MV-4-11 (cell line): ENCODE measurements at places on chromosomes 3 and 15.
A peak's percentile ranks its signal among the peaks of the same experiment; 100 is the strongest.

DNA sequence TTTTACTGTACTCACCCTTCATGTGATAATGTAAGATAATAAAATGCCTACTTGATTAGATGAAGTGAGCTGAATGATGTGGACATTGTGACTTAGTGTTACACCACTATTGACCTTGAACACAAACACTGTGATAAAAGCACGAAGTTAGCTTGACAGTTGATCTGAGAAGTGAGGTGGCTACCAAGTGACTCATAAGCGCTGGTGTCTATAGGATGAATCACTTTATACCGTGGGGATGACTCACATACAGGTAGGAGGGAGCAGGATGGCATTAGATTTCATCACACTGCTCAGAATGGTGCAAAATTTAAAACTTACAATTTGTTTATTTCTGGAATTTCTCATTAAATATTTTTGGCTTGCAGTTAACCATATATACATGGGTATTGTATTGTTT, 174.7 kb upstream of the CNTN3 start:
- no peak for DNase-seq

- no peak for DNase-seq
Measured at GRCh38 chr3:14452740-14453710, 50.6 kb downstream of the SLC6A6 start.

DNA sequence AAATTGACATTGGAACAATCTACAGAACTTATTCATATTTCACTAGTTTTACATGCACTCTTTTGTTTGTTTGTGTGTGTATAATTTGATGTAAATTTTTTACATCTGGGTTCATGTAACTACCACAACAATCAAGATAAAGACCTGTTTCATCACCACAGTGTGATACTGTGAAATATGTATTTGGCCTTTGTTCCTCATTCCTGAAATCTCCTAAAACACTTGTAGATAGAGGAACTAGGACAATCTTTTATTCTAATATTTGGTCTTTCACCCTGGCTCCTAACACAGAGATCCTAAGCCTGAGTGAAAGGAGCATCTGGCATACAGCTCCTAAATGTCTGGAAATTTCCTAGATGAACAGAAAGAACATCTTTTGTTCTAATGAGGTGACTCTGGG, 155.0 kb upstream of the GPR149 start:
- DNase-seq, result no peak

DNA sequence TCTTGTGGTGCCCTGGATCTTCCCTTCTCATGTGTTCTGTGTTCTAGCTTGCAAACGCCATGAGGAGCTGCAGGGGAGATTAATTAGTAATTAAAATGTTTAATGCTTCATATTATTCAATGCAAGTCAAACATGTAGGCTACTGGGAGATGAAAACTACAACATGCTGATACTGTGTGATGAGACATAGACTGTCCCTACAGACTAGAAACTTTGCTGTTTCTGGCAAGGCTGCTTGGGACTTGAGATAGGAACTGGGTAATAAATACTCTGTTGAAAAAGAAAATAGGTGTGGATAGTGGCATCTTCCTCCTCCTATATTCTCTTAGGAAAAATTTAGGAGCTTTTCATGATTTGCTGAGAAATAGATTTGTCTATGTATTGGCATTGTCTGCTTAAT, 379.2 kb downstream of the LPP start:
- DNase-seq, result no peak

GRCh38 chr3:134885877-134886621, 91.0 kb downstream of the EPHB1 start:
- DNase-seq, result no peak

- DNase-seq, result peak; percentile 77
Measured at GRCh38 chr3:17190353-17191078, 305.8 kb downstream of the PLCL2 start.

DNA sequence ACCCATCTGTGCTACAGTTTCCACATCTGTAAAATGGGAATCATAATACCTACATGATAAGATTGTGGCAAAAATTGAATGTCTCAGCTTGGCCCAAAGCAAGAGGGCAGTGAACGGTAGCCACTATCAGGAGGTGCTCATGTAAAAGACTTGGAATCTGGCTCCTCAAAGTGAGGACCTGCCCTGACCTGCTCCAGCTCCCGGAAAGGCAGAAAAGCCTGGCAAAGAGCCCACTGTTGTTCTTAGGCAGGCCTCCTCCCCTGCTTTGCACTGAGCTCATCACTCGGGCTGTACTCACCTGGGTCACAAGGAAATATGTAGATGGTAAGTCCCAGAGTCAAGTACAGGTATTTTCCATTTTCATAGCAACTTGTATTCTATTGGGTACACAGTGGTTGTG, 250.7 kb upstream of the TBL1XR1 start:
- DNase-seq, result no peak

DNA sequence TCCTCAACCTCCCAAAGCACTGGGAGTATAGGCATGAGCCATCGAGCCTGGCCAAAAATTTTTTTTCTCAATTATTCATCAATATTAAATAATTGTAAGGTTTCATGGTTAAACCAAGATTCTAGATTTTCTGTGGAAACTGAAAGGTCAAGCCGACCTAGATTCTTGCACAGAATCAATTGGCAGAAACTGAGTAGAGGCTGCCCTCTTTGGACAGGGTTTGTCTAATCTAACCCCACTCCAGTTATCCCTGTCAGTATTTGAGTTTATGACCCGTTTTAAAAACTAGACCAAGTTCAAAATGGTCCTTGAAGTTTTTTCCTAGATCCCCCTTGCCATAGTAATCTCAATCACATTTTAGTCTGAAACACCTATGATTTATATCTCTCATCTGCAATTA, 8.6 kb upstream of the ADAM10 start:
- peak; percentile 21 for DNase-seq

DNA sequence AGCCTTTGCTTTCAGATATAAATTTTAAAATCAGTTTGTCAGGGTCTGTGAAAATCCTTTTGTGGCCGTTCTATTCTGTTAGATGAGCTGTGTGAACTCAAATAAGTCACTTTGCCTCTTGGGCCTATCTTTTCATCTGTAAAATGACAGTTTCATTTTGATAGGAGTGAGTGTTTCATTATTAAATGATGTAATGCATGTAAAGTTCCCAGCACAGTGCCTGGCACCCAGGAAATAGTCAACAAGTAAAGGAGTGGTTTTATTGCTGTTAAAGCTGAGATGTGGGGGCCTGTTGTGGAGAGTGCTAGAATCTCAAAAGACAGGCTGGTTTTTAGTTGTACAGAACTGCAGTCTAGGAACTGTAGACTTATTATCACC, 394.5 kb upstream of the CFAP20DC start:
- no peak for DNase-seq

DNA sequence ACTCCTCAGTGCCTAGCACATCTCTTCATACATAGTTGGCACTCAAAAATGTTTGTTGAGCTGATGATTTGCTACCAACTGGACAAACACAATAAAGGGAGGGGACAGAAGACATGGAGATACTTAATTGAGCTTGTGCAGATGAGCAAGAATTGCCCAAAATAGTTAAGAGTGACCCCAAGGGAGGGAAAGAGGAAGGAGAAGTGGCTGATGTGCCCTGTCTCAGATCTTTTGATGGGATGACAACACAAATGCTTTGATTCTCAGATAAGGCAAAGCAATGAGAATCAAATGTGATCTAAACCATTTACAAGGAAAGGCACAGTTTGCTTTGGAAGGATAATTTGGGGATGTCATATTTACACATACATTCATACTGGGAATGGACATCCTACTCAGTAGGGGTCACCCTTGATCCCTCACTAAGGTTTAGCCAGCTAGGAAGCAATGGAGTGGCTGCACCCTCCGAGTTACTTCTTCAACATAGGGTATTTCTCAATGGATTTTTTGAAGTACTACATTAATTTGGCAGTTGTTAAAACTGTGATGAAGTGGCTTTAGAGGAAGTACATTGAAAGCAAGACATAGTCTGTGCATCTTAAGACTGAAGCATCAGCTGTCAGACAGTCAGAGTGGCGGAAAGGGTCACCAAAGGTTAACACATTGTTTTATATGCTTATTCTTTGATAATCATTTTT, 21.9 kb upstream of the SSR3 start:
- peak; percentile 59 for DNase-seq

GRCh38 chr3:117997201-117998049, 1037.2 kb downstream of the IGSF11 start:
- peak; percentile 70 for DNase-seq

GRCh38 chr3:177361081-177361938, 164.0 kb upstream of the TBL1XR1 start:
- peak; percentile 87 for DNase-seq

- DNase-seq, result no peak
Measured at GRCh38 chr3:174363256-174363655, 495.9 kb upstream of the NAALADL2 start.

DNA sequence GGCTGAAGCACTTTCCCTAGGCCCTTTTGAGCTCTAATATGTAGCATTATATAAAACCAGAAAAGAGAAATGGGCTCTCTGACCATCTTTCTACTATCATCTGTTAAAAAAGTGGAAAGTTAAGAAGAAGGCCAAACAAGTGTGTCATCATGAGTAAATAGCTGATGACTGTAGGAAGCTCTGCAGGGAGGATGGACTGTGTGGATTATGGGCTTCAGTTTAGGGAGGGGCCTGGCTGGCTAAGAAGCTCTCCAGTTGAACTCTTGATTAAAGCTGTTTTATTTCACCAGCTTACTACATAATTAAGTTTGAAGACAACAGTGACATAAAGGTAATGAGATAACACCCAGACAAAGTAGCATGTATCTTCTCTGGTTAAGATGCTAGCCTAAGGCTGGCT, 30.6 kb downstream of the INTS14 start:
- no peak for DNase-seq

DNA sequence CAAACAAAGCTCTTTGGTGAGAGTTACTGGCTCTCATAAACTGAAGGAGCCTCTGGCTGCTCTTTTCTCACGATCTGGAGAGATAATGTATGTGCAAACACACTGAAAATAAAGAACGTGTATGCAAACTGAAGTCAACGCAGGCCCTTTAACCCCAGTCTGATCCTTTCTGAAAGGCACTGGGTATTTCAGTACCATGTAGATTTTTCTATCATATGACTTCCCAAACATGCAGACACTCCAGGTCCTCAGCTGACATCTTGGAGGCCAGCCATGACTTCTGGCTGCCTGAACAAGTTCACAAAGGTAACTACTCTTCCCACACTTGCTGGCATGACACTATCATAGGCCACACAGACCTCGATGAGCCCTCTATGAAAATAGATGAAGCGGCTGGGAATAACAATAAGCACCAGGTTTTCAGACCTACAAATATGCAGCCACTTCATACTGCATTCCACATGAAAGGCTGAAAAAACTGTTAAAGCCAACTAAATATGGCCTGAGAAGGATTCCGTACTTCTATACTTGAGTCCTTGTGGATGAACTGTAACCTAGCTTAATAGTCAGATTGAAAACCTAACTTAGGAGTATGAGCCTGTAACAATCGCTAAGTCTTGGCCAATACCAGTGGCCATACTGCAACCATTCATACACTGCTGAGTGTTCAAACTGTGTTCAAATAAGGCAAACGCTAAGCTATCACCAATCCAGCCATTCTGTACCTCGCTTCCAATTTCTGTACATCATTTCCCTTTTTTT, 121.3 kb downstream of the THRB start:
- no peak for DNase-seq

DNA sequence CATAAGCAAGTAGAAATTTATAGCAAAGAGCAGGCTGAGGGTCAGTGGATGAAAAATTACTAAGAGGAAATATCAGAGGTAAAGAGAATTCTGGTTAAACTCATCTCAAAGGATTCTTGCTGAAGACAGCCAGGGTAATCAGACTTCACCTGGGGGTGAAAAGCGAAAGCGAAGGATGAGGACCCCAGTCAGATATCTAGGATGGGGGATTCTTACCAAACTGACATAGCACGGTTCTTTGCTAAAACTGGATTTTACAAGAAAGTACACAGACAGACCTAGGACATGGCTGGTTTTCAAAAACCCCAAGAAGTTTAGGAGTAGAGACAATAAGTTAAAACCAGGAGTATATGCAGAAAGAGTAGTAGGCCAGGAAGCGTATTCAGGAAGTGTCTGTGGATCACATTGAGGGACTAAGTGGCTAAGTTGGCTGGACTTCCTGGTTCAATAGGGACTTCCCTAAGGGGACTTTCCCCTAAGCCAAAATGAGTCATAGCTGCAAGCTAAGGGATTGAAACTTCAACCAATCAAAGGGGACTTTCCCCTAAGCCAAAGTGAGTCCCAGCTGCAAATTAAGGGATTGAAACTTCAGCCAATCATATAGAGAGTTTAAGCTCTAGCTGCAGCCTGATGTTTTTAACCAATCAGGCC, 2.4 kb upstream of the CFAP91 start:
- peak; percentile 90 for DNase-seq
